ENCODE measurements at places on chromosomes 4 and X.

DNA sequence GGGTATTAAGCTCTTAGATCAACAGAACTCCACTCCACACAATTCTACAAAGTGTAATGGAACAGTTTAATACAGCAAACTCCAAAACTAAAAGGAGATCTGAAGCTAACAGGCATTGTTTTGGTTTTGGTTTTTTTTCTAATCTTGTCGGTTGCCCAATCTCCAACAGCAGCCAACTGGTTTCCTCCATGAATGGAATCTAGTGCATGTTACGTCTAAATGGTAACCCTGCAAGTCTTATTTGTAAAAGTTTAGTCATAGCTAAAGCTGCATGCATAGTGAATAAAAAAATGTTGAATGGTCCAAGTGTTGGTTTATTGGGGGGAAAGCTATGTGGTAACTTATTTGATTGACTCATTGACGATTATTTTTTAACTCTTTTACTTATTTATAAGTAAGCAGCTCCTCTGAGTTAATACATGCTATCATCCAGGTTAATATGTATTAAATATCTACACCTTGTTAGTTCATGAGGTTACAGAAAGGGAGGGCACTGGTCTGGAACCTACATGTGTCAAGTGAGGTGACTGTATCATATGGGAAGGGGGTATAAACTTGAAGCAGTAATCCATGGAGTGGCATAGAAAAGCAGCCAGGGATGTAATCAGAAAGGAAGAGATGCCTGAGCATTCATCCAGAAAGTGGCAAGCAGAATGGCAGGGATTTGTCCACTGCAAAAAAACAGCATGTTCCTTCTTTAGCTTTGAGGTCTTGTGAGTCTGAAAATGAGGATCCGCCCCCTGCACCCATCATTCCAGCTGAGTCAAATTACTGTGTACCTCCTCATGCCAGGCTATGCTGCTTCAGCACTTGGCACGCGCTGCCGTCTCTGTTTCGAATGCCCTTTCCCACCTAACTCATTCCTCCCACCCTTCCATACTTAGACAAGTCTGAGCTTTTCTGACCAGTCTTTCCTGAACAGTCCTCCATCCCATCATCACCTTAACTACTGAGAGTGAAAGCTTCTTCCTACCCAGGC is 81.7 kb downstream of the PDGFC start:
- no peak for DNase-seq

DNA sequence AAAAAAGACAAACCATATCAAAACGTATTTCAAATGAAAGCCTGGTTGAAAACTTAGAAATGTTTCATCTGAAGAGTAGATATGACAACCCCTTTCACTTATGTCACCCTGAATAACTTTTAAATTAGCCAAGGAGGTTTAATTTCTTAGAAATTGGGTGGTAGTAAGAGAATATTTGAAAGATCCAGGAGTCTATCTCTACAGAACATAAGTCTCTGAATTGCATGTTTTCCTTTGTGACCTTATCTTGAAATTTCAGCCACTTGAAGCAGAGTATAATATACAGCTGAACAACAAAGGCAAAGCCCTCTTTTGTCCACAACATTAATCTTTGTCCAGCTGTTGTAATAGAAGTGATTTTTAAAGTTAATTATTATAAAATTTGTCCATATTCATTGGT is 49.5 kb downstream of the TMEM154 start:
- no peak for DNase-seq

- no peak for DNase-seq
These were observed 1374.8 kb downstream of the PCDH7 start for GRCh38 chr4:32094987-32095386.

DNA sequence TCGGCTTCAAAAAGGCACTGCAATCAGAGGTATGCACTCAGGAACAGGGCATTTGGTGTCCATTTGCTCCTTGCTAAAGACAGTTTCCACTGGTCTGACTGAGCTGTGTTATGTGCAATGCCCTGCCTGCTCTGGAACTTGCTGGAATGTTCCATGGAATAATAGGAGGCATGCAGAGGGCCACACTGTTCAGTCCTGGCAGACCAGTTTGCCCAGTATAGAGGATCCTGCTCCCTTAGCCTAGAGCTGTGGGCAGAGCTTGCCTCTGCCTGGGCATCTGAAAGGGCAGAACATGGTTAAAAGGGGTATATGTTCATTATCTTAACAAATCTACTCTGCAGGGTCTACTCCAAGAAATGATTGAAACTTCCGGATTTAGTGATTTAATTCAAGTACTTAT is 27.8 kb upstream of the CD99L2 start:
- no peak for DNase-seq

Data from NCI-H187 (cell line).